Left kidney (tissue), 8 donors: ENCODE measurements at places on chromosomes 2 and 18. TPM values are rescaled to one million over a fixed set of nuclear protein-coding genes. Genes with fewer than 3 reads are reported as not detected.

DNA sequence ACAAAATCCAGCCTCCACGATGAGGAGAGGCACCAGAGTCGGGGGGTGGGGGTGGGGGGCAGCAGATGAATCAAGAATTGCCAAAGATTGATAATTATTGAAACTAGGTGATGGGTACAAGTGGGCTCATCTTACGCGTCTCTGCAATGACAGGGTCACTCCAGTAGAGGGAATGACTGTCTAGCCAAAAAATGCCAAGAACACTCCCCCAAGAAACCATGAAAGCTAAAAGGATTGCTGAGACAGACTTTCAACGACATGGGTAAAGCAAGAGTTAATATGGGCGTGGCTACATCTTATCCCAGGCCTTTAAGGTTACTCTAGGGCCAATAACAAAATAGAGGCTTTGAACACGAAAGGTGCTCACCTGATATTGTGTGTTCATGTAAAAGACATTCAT is 86.5 kb downstream of the STK39 start:
- no peak for DNase-seq

GRCh38 chr2:225683258-225683657 is 283.7 kb downstream of the NYAP2 start:
- DNase-seq = no peak

The NXPH2 gene
- polyA plus RNA-seq = 5.6 TPM

DNA sequence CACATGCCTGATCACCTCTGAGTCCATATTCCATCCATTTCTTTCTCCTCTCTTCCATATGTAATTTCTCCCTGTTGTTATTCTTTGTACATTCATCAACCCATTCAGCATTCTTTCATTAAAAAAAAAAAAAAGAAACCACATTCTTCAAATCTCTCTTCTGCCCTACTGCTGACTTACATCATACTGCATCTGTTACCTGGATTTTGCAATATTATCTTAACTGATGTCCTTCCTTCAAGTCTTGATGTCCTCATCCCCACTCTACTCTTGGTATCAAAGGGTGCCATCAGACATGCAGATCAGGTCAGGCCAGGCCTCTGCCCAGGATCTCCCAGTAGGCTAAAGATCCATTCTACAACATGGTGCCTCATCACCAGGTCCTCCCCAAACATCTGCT is 90.6 kb downstream of the SGPP2 start:
- DNase-seq = no peak

DNA sequence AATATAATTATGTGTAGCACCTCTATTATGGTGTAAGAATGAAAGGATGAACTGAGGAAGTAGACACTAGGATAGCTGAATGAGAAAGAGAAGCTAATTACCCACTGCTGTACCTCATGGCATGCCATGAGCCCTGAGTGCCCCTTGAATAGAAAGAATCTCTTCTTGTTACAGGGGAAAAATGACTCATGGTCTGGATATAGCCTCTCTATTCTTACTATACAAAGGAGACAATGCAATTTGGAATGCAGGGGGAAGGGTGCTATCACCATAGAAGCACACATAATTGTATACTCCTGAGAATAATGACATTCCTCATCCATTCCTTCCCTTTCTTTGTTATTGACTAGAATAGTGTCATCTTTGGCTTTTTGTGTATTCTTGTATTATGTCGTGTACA is 385.2 kb downstream of the CDH7 start:
- no peak for DNase-seq

The HMSD gene
- polyA plus RNA-seq = 3.6 TPM

GRCh38 chr2:25303633-25304236 is 38.0 kb downstream of the DNMT3A start:
- DNase-seq = no peak

- DNase-seq = no peak
Measured at GRCh38 chr2:150690261-150690660, 202.8 kb upstream of the RND3 start.

The KCNK3 gene
- polyA plus RNA-seq = 1.1 TPM

DNA sequence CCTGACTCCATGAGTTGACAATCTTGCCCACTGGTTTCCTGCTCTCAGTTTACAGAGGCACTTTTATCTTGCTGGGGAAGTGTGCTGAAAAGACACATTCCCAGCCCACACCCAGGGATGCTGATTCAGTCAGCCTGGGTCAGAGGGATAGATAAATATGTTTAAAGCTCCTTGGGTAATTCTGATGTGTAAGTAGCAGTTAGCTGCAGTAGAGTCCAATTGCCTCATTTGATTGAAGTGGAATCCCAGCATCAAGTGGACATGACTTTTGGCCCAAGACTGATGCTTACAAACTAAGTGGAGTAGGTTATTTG is 29.4 kb downstream of the PSD4 start:
- DNase-seq = no peak

GRCh38 chr2:208350610-208351009 is 56.0 kb upstream of the PTH2R start:
- DNase-seq = no peak

DNA sequence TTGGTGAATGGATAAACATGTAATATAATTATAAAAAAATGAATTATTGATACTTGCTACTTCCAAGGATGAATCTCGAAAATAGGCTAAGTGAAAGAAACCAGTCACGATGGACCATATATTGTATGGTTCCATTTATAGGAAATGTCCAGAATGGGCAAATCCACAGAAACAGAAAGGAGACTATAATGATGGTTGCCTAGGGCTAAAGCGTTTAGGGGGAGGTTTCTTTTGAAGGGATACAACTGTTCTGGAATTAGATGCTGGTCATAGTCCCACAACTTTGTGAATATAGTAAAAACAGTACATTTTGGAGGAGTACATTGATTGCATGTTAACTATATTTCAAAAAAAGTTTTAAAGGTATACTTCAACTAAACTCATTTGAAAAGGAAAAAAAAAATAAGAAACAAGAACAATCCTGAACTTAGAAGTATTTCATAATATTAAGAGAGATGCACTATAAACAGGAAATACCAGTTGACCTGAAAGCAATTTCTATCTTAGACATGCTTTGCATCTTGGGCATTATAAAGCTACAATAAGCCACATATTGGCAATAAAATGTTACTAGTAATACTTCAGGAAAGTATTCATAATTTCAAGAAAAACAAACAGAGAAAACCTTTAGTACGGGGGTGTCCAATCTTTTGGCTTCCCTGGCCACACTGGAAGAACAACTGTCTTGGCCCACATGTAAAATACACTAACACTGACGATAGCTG is 130.0 kb downstream of the C2orf74 start:
- no peak for DNase-seq

DNA sequence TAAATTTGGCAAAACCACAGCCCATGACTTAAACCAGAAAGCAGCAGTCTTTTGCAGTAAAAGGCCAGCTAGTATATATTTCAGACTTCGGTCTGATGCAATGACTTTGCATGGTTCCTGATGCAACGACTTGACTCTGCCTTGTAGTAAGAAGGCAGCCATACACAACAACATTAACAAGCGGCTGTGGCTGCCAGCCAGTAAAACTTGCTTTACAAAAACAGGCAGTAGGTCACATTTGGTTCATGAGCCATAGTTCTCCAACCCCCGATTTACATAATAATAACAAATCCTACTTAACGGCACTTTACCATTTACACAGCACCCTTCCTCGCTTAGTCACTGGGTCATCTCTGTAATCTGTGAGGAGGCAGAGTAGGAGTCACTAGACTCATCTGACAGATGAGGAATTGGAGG is 410.3 kb downstream of the LRATD1 start:
- no peak for DNase-seq

The TEKT4 gene
- polyA plus RNA-seq = 0.20 TPM

The BIN1 gene
- 103 TPM for polyA plus RNA-seq
